T47D (cell line): ENCODE measurements at places on chromosomes 2 and 18.
A peak's percentile ranks its signal among the peaks of the same experiment; 100 is the strongest.

DNA sequence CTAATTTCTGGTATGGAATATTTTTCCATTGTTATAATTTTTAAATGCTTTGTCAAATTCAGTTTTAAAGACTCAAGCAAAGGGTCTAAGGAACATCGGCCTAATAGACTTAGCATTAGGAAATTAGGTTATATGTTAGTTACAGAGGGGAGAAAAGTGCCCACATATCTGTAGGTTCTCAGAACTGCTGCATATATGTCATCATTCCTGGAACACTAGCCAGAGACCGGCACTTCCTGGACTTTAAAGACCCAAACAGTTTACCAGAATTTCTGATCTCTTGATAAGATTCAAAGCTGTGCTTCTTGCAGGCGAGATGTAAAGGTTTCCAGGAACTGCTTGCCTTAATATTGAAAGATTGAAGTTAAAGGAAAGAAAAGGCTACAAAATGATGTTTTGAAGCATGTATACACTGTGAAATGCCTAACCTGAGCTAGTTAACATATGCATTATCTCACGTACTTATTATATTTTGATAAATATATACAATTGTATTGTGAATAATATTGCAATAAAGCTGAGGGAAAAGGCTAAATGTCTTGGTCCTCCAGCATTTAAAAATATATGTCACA lies 993.6 kb downstream of the LRP1B start:
- no peak for DNase-seq

- DNase-seq: no peak
Observed at GRCh38 chr2:152440460-152440859, 105.5 kb downstream of the FMNL2 start.

- no peak for DNase-seq
Observed at GRCh38 chr18:12321333-12321732, 13.3 kb downstream of the TUBB6 start.

- peak; percentile 40 for DNase-seq
Observed at GRCh38 chr2:134122610-134123009, 131.3 kb upstream of the MGAT5 start.

DNA sequence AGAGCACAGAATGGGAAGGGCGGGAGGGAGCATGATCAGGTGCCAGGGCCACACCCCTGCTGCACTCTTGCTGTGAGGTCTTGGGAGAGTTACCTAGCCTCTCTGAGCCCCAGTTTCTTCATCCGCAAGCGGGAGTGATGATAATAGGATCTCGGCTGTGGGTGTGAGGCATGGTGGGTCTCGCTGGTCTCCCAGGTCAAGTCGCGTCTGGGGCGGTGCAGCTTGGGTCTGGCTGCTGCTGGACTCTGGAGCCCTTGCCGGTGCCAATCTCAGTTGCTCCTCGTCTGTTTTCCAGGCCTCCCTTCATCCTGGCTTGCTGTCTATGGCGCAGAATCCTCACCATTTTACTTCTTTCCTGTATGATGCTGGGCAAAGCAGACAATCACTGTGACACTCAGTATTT lies 130.3 kb upstream of the RAB12 start:
- no peak for DNase-seq

GRCh38 chr18:11665587-11665986 lies 23.5 kb upstream of the GNAL start:
- peak; percentile 12 for DNase-seq

GRCh38 chr2:19993731-19994130 lies 3.8 kb upstream of the WDR35 start:
- no peak for DNase-seq

- no peak for DNase-seq
Observed at GRCh38 chr2:219230059-219230540, 494 bp downstream of the ANKZF1 start.

GRCh38 chr18:44597797-44598196 lies 82.9 kb upstream of the SETBP1 start:
- DNase-seq: no peak

DNA sequence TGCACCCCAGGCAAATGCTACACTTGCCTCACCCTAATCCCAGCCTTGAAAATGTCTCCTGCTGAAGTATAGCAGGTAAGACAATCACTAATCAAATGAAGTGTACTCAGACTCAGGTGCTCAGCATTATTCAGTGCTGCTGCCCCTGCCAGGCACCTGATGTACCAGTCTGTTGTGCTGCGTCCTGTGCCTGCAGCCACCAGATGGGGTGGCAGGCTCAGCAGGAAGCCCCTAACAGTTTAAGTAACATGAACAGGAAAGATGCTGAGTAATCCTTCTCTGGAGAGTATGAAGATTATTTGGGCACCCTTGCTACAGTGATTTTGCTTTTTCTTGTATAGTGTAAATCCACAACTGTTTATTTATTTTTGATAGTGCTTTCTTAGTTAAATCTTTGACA lies 69.1 kb downstream of the TACR1 start:
- DNase-seq: peak; percentile 37
